ENCODE measurements at places on chromosomes 16 and 17.

- DNase-seq: no peak
Measured at GRCh38 chr17:17750881-17751280, 69.6 kb downstream of the RAI1 start.

- DNase-seq: no peak
Measured at GRCh38 chr16:54822892-54823291, 107.8 kb upstream of the IRX5 start.

GRCh38 chr17:36124879-36125824 is 21.5 kb downstream of the CCL4 start:
- DNase-seq: no peak

- no peak for DNase-seq
Measured at GRCh38 chr17:54956791-54957190, 11.7 kb downstream of the COX11 start.

DNA sequence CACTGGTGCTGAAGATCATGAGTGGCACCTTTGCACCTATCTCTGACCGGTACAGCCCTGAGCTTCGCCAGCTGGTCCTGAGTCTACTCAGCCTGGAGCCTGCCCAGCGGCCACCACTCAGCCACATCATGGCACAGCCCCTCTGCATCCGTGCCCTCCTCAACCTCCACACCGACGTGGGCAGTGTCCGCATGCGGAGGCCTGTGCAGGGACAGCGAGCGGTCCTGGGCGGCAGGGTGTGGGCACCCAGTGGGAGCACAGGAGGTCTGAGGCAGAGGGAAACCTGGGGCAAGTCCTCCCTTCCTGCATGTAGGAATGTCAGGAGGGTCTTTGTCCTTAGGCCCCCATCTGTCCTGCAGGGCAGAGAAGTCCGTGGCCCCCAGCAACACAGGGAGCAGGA is 6.5 kb upstream of the TRAF4 start:
- DNase-seq: no peak

DNA sequence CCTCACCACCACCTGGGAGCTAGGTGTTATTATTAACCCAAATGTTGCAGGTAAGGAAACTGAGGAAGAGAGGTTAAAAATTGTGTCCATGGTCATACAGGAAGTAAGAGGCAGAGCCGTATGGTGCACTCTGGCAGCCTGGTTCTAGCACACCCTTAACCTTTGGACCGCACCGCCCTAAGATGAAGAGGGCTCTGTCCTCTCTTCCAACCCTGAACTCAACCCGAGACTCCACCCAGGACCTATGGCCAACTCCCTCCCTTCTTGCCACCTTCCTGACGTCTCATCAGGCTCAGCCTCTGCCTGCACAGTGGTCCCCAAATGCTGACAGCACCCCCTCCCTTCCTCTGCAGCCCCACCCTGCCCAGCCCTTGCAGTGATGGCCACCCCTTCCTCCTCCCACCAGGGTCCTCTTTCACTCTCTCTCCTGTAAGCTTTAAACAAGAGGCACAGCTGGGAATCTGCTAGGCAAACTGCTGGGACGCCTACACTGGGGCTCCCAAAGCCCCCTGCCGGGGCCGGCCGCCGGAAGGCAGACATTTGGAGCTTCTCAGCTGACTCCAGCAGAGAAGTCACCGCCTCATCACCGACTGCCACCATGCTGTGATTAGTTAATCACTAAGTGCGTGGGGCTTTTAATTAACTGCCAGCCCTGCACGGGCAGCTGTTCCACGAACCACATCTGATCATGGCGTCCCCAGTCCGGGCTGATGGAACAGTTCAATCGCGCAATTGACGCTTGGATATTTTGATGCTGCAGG is 16.7 kb upstream of the C16orf78 start:
- no peak for DNase-seq

- DNase-seq: no peak
Measured at GRCh38 chr17:17467720-17468119, 9.1 kb upstream of the MED9 start.

DNA sequence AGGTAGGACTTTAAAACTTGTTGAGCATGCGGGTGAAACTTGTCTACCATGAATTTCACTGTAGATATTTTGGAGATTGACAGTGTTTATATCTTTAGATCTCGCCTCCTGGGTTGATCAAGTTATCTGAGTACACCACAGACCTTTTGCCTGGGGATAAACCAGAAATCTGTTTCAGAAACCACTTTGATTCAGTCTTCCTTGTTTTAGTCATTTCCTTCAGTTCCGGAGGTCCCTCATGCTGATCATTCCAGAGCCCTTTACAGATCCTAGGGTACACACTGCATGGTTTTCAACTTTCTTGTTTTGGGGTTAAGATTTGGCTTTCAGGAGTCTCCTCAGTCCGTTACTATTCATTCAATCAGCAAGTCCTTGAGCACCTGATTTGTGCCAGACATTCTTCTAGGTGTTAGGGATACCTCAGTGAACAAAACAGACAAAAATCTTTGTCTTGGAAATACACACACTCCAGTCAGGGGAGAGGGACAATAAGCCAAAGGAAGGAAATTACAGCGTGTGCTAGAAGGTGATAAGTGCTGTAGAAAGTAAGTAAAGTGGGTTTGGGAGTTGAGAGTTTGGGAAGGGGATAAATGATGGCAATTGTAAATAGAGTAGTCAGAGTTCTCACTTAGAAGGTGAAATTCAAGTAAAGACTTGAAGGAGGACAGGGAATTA is 12.2 kb downstream of the NOD2 start:
- DNase-seq: no peak

GRCh38 chr17:64133546-64134215 is 3.7 kb upstream of the ERN1 start:
- no peak for DNase-seq

DNA sequence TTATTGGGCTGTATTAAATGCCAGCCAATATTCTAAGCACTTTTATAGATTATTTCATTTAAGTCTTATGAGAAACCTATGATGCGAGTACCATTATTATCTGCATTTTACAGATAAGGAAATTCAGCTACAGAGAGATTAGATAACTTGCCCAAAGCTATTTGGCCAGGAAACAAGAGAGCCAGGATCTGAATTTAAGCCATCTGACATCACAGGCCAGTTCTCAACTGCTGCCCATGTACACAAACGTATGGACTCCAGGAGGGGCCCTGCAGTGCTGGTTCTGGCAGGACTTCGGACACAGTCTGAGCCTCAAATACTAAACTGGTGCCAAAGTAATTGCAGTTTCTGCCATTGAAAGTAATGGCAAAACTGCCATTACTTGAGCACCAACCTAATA is 40.2 kb downstream of the CPPED1 start:
- no peak for DNase-seq

DNA sequence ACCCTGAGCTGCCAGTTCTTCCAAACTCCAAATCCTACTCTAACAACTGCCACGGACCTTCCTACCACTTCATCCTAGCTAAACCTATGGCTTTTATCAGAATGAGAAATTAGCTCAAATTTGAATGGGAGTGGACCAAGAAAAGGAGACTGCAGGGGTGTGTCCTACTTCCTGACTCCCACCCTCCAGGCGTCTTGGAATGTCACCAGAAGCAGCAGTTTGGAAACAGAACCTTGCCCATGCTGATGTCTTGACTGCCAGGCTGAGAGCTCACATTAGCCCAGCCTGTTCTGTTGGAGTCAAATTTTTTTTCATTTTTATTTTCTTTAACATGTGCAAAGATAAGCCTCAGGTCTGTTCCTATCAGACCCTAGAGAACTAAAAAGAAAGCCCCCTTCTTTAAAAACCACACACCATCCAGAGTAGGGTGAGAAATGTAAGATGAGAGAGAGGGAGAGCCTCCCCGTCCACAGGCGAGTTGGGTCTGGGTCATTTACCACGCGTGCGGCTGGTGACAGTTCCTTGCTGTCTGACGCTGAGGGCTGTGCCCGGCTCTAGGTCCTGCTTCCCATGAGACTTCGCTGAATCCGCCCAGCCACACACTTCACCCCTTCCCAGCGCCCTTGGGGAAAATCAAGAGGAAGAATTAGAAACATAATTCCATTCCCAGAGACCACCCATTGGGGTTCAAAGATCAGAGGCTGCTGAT is 54.3 kb downstream of the WNT3 start:
- no peak for DNase-seq

DNA sequence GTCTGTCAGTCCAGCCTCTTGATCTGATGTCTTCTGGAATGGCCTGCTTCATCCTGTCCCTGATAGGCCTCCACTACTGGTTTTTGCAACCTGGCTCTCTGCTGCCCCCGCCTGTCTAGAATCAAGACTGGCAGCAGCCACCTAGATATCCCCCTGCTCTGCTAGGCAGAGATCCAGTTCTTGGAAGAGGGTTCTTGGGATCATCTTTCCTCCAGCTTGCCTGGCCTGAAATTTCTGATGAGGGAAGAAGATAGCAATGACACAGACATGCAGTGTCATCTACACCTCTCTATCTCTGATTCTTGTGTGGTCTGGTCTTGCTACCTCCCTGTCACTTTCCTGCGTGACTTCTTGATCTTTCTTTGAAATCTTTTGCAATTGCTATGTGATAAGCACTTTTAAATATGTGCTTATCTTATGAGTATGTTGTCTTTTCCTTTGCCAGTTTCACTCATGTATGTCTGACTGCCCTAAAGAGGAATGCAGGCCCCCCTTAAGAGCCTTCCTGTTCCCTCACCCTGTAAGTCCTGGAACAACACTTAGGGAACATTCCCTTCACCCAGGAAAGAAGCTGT is 20.3 kb upstream of the NFATC3 start:
- DNase-seq: no peak

GRCh38 chr16:47905771-47906170 is 250.0 kb downstream of the ABCC12 start:
- DNase-seq: no peak

GRCh38 chr16:87874639-87875427 is 5.5 kb upstream of the SLC7A5 start:
- DNase-seq: no peak

DNA sequence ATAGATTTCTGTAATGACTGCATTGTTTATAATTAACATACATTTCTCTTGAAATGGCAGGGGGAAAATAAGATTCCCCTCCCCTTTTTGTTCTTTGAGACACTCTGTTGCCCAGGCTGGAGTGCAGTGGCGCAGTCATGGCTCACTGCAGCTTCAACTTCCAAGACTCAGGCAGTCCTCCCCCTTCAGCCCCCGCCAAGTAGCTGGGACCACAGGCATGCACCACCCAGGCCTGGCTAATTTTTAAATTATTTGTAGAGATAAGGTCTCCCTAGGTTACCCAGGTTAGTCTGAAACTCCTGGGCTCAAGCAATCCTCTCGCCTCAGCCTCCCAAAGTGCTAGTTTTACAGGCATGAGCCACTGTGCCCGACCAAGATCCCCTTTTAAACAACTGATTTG is 67.7 kb downstream of the KATNIP start:
- no peak for DNase-seq

GRCh38 chr17:49779739-49780231 is 8.7 kb upstream of the KAT7 start:
- DNase-seq: no peak

DNA sequence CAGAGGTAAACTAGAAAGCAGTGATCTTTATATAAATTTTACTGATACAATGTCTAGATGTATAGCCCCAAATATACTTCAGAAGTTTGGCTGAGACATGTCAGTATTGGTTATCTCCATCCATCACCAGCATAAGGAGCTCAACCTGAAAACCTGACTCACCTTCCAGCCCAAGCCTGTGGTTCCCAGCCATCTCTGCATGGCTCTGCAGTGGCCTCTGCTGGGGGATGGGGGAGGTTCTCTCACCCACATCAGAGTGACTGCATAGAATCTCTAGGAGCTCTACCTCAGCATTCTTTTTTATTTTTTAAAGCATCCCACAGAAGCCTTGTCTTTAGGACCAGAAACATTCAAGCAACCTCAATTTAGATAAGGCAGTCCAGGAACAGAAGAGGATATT is 27.3 kb downstream of the USP7 start:
- no peak for DNase-seq

DNA sequence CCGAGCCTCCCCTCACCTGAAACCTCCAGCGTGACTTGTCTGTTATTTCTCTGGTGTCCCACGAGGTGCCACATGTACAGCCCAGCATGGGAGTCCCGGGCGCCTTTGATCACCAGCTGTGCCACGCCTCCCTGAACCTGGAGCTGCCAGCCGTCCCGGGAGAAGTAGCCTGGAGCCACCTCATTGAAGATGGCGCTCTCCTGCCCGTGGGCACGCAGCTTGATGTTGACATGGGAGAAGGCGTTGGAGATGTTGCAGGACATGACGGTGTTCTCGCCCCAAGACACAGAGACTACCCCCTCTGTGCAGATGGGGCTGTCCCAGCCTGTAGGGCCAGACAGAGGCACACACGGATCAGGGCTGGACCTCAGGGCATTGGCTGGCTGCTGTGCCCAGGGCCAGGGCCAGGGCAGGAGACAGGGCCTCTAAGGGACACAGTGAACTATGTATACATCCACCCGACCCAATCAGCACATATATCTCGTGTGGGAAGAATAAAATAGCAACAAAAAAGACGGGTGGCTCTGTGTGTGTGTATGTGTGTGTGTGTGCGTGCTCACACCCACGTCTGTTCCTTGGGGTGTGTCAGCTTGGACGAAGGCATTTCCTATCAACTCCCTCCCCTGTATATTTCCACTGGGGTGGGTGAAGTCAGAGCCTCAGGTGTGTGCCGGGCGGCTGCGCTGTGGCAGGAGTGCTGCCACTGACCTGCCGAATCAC is 7.3 kb upstream of the CD7 start:
- no peak for DNase-seq

GRCh38 chr17:79948945-79949655 is 86.6 kb downstream of the TBC1D16 start:
- DNase-seq: no peak

- no peak for DNase-seq
Measured at GRCh38 chr17:76147211-76148014, 6.4 kb upstream of the FOXJ1 start.

DNA sequence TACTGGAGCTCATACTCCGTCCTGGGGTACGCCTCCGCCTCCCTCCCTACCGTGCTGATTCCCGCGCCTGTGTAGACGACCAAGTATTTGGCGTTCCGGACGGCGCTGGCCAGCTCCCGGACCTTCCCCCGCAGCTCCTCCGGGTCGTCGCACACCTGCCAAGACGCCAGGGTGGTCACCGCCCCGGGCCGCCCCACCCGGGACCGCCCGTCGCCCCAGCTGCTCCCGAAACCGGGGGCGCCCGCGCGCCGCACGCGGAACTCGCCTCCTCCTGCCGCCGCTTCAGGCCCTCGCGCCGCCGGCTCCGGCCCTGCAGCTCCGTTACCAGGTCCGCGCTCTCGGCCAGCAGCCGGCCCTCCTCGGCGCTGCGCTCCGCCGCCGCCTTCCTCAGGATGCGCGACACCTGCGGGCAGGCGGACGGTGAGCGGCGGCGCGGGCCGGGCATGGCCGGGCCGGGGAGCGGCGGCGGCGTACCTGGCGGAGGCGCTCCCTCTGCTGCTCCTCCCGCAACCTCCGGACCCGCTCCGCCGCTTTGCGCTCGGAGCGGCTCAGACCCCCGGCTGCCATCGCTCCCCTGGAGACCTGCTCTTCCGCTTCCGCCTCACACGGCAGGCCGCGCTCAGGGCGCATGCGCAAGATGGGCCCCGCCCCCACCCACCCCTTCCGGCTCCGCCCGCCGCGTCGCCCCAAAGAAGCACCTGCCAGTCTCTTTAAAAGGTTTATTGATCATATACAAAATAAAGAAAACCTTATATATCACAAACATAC is at the start of gene SIRT7:
TSS of gene SIRT7 (minus strand) at position 612 of the 768 bp plus-strand sequence. CDS start at position 567, 45 bp downstream.
- DNase-seq: no peak

Data from esophagus squamous epithelium (tissue), 5 donors.